WTC11 (cell line): ENCODE measurements at places on chromosomes 16 and 17. TPM values are rescaled to one million over a fixed set of nuclear protein-coding genes. Genes with fewer than 3 reads are reported as not detected.

DNA sequence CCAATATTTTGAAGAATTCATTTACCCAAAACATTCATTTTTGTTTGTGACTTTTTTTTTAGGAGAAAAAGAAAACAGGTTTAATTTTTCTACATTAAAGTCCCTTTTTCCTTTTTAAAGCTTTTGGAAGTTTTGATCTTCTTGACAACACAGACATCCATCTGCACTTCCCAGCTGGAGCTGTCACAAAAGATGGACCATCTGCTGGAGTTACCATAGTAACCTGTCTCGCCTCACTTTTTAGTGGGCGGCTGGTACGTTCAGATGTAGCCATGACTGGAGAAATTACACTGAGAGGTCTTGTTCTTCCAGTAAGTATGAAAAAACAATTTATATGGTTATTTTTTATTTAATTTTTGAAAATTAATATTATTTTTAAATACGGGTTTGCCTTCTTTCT, 37.2 kb downstream of the SIAH1 start:
- H3K4me3 ChIP-seq: no peak overlapping the region
- H3K27ac ChIP-seq: no peak overlapping the region
- H3K36me3 ChIP-seq: peaks cover 30% of the 10 kb centered on the region
- H3K27me3 ChIP-seq: no peaks in the 10 kb centered on the region

DNA sequence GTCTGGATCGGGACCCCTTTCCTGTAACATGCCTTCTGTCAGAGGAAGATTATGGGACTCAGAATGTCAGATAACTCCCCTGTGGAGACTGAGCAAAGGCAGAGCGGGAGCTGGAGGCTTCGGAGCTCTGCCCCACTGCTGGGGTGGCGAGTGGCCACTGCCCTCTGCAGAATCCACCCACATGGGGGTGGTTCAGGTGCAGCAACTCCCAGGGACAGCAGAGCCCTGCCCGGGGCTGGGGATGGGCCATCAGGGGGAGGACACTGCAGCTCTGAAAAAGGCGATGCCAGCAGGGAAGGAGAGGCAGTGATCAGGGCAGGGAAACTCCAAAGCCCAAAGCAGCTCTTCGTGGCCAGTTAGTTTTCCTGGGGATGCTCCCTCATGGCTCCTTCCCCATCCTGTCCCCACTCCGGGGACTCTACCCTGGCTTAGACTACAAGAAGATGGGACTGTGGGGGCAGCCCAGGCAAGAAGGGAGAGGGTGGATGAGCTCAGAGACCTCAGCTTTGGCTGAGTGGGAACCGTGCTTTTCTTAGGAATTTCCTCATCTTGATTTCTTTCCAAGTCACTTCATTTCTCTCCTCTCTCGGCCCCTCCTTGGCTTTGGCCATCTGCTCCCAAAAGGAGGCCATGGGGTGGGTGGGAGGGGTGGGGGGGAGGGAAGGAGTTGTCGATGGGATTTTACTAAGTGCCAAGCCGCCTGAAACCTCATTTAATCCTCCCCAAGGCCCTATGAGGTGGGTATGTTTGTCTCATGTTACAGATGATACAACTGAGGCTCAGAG, 4.0 kb downstream of the CA4 start:
- H3K4me3 ChIP-seq: no peak overlapping the region
- peaks cover 49% of the 10 kb centered on the region for H3K4me1 ChIP-seq
- H3K27ac ChIP-seq: no peak overlapping the region
- no peaks in the 10 kb centered on the region for H3K36me3 ChIP-seq

DNA sequence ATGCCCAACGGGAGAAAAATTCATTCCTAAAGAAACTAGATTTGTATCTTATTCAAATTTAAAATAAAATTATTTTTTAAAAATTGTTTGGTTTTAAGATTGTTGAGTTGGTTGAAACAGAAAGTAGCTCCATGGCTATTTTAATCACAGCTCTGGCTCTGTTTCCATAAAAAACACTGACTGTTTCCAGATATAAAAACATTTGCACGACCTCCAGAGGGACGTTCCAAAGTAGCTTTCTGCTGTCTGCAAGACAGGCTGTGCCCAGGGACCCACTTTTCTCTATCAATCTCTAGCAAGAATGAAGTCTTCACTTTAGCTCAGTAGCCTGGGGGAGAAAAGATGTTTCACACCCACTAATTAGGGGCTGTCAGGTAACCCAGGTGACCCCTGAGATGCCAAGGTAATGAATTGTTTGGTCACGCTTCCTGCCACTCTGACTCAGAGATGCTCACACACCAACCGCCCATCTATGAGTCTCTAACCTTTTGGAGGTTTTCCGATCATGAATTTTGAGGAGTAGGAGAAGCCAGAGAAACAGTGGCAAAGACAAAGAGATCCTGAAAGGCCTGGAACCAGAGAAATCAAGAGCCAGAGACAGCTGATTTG, 220.1 kb upstream of the SOX9 start:
- no peaks in the 10 kb centered on the region for H3K36me3 ChIP-seq
- no peaks in the 10 kb centered on the region for H3K27me3 ChIP-seq
- no peak overlapping the region for H3K4me3 ChIP-seq
- no peaks in the 10 kb centered on the region for H3K4me1 ChIP-seq
- DNase-seq: no peak
- no peak overlapping the region for H3K27ac ChIP-seq

- DNase-seq: no peak
- peaks cover 2% of the 10 kb centered on the region; the same call in 1 of the 2 replicates for H3K27me3 ChIP-seq
- H3K4me1 ChIP-seq: peaks cover 18% of the 10 kb centered on the region
- peak overlapping the region; percentile 32; the same call in 1 of the 2 replicates for H3K27ac ChIP-seq
- no peak overlapping the region for H3K4me3 ChIP-seq
- H3K36me3 ChIP-seq: peaks cover 37% of the 10 kb centered on the region
Observed at GRCh38 chr16:19808061-19808641, 76.5 kb downstream of the GPRC5B start.

TAC4 gene
- total RNA-seq: not detected in 3 replicates

DNAI2 gene
- total RNA-seq: 0.21 to 0.26 TPM (median 0.23 TPM) in 3 replicates

DNA sequence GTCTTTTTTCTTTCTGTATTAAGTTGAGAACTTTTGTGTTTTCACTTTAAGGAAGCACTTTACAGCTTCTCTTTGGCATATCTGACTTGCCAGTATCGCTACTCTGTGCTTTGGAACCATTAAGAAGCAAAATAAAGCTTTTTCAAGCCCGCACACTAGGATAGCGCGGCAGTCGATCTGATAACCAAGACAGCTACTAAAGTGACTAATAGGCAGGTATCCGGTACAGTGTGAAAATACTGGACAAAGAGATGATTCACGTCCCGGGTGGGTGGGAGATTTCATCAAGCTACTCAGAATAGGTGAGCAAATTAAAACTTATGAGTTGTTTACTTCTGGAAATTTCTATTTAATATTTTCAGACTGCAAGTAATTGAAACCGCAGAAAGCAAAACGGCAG, 53.8 kb downstream of the SHISA6 start:
- no peak for DNase-seq
- H3K4me1 ChIP-seq: no peaks in the 10 kb centered on the region
- peaks cover 6% of the 10 kb centered on the region for H3K27me3 ChIP-seq
- H3K4me3 ChIP-seq: no peak overlapping the region
- no peak overlapping the region for H3K27ac ChIP-seq

GRCh38 chr16:47374629-47375028, 86.2 kb downstream of the ITFG1 start:
- H3K27ac ChIP-seq: no peak overlapping the region
- peaks cover 45% of the 10 kb centered on the region for H3K4me1 ChIP-seq
- H3K36me3 ChIP-seq: no peaks in the 10 kb centered on the region
- H3K27me3 ChIP-seq: no peaks in the 10 kb centered on the region
- H3K4me3 ChIP-seq: no peak overlapping the region
- no peak for DNase-seq

TBC1D26 gene
- total RNA-seq: 2.2 to 3.6 TPM (median 3.5 TPM) in 3 replicates

GRCh38 chr17:47840001-47840741, 902 bp downstream of the SCRN2 start:
- no peak for DNase-seq
- H3K4me3 ChIP-seq: peak overlapping the region; percentile 95
- H3K27me3 ChIP-seq: peaks cover 11% of the 10 kb centered on the region
- no peaks in the 10 kb centered on the region; the same call in 1 of the 2 replicates for H3K36me3 ChIP-seq
- H3K27ac ChIP-seq: no peak overlapping the region
- peaks cover 38% of the 10 kb centered on the region for H3K4me1 ChIP-seq

- no peak overlapping the region for H3K4me3 ChIP-seq
- H3K27me3 ChIP-seq: no peaks in the 10 kb centered on the region
- H3K27ac ChIP-seq: peak overlapping the region; percentile 49; the same call in 1 of the 2 replicates
- H3K4me1 ChIP-seq: peaks cover 20% of the 10 kb centered on the region
Observed at GRCh38 chr17:65743308-65743655, 181.8 kb upstream of the AXIN2 start.

DNA sequence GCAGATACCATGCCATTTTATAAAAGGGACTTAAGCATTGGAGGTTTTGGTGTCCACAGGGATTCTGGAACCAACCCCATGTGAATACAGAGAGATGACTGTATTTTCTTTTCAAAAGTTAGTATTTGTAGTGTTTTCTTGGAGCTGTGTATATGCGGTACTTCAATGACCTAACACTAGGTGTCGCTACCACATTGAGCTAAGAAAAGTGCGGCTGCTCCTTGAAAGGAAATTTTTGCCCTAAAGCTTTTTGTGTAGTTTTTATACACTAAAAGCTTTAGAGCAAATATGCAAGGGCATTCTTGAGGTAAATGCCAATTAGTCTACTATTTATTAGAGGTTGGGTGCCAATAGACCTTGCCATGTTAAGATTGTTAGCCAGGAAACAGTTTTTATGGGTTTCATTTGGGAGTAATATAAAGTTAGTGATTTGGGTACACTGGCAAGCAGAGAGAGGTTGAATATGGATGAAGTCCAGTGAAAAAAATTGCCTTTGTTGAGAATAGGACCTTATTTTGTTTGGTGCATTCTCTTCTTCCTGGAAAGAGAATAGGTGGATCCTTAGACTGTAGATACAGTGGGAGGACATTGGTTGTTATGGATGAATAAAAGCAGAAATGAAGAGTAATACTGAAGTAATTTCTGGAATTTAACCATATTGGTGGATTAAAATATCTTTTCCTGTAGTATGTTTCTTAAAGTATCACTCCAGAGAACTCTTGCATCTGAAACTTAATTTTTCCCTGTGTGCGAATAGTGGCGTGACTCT, 43.3 kb downstream of the BCAS3 start:
- H3K4me3 ChIP-seq: no peak overlapping the region
- no peaks in the 10 kb centered on the region for H3K4me1 ChIP-seq
- no peaks in the 10 kb centered on the region; the same call in none of the 2 replicates for H3K27me3 ChIP-seq

TMEM132E gene
- total RNA-seq: 1.2 to 2.3 TPM (median 2.0 TPM) in 3 replicates

GRCh38 chr17:38844261-38844757, 9.2 kb downstream of the RPL23 start:
- no peak overlapping the region for H3K4me3 ChIP-seq
- H3K27ac ChIP-seq: peak overlapping the region; percentile 12; the same call in 1 of the 2 replicates
- DNase-seq: no peak
- peaks cover 6% of the 10 kb centered on the region; the same call in 1 of the 2 replicates for H3K4me1 ChIP-seq
- no peaks in the 10 kb centered on the region for H3K27me3 ChIP-seq

TP53TG3F gene
- total RNA-seq: not detected in 3 replicates

DNA sequence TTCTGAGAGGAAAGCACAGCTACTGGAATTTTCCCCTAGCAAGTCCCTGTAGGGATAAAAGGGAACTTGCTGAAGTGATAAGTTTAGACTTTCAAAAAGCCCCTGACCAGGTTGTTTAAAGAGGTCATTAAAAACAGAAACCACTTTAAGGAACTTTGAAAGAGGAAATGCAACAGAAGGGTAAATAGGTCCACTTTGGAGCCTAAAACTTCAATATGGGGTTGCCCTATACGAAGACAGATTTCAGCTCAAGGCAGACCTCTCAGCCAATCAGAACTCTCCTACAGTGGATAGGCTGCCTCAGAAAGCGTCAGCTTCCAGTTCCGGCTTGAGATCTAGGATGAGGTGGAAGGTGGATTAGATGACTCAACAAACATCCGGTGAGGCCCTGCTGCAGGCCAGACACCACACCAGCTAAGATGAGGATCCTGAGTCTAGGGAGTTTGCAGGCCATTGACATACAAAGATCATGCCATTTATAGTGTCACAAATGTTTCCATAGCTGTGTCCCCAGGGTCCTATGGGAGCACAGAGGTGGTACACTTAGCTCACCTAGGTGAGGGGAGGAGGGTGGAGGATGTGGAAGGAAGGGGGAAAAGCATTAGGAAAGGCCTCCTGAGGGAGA, 7.9 kb upstream of the MFSD6L start:
- H3K27me3 ChIP-seq: no peaks in the 10 kb centered on the region; the same call in 1 of the 2 replicates
- H3K4me1 ChIP-seq: peaks cover 13% of the 10 kb centered on the region
- H3K27ac ChIP-seq: 0 out of 2 replicates have a peak overlapping the region, but pooled peaks have one; percentile 0

DNA sequence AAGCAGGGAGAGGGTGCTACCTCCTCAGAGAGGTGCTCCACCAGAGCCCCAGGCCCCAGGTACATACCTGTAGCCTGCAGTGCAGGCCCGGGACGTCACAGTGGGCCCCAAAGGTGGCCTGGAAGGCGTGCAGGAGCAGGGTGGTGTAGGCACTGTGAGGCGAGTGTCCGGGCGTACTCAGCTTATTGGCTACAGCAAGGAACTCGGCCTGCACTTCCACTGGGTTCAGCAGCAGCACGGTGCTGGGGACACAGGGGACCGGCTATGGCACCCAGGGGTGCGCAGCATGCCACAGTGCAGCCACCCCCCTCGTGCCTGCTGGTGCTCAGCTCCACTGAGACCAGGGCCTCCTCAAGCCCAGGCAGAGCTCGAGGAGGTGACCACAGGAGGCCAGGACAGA, 23.2 kb upstream of the PIK3R6 start:
- peaks cover 3% of the 10 kb centered on the region; the same call in 1 of the 2 replicates for H3K27me3 ChIP-seq
- no peak overlapping the region for H3K27ac ChIP-seq
- H3K36me3 ChIP-seq: no peaks in the 10 kb centered on the region
- no peak for DNase-seq
